Right atrium auricular region (tissue), 2 donors: ENCODE measurements at places on chromosomes 1 and 21.

GRCh38 chr1:43047135-43047534, 88.5 kb upstream of the SLC2A1 start:
- no peaks in the 10 kb centered on the region for H3K36me3 ChIP-seq
- H3K4me3 ChIP-seq, result no peak overlapping the region
- DNase-seq, result no peak
- no peaks in the 10 kb centered on the region for H3K4me1 ChIP-seq

DNA sequence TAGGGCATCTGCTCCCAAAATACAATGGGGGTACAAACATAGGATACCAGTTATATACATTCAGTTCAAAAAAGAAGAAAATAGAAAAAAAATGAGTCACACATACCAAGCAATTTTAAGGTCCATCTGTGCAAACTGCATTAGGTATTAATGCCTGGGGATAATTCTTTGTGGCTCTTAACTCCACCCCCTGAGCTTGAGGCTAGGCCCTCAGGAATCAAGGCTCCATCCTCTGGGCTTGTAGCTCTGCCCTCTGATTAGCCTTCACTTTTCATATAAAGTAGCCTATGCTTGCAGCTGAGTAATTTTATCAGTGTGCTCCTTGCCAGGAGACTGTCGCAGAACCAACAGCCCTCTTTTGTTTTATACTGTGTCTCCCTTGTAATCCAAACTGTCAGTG, 69.9 kb upstream of the BACE2 start:
- H3K36me3 ChIP-seq, result no peaks in the 10 kb centered on the region
- H3K27ac ChIP-seq, result no peak overlapping the region
- no peaks in the 10 kb centered on the region for H3K27me3 ChIP-seq
- no peaks in the 10 kb centered on the region for H3K4me1 ChIP-seq
- no peak overlapping the region for H3K4me3 ChIP-seq
- DNase-seq, result no peak

GRCh38 chr1:184020855-184021254, 16.7 kb downstream of the COLGALT2 start:
- no peaks in the 10 kb centered on the region for H3K36me3 ChIP-seq
- H3K27me3 ChIP-seq, result no peaks in the 10 kb centered on the region
- DNase-seq, result no peak
- H3K4me1 ChIP-seq, result peaks cover 24% of the 10 kb centered on the region
- H3K27ac ChIP-seq, result peak overlapping the region; percentile 34

GRCh38 chr1:116411784-116412479, 38.9 kb downstream of the ATP1A1 start:
- no peak overlapping the region for H3K4me3 ChIP-seq
- no peak overlapping the region for H3K27ac ChIP-seq
- no peak for DNase-seq
- peaks cover 17% of the 10 kb centered on the region for H3K4me1 ChIP-seq
- peaks cover 12% of the 10 kb centered on the region for H3K36me3 ChIP-seq

- H3K4me1 ChIP-seq, result no peaks in the 10 kb centered on the region
- DNase-seq, result no peak
- no peak overlapping the region for H3K4me3 ChIP-seq
- H3K27ac ChIP-seq, result no peak overlapping the region
- H3K36me3 ChIP-seq, result no peaks in the 10 kb centered on the region
These were observed 102.1 kb downstream of the SUSD4 start for GRCh38 chr1:223261914-223262313.

DNA sequence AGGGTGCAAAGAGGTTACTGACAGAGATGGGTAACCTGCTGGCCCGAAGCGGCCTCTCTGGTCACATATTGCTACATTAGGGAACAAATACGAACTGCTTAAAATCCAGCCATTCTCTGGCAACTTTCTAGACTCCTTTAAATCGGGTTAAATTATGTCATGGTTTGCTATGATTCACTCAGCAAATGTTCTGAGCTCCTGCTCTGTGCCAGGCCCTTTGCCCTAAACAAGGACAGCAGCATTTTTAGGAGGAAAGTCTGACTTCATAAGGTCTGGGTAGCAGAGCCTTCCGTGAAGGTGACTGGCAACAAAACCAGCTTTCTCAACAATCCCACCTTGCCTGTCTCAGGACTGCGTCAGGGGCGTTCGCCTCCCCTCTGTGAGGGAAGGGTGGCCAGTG, 15.4 kb downstream of the ZP4 start:
- no peaks in the 10 kb centered on the region for H3K36me3 ChIP-seq
- H3K4me3 ChIP-seq, result no peak overlapping the region
- no peaks in the 10 kb centered on the region for H3K4me1 ChIP-seq
- H3K27ac ChIP-seq, result no peak overlapping the region
- DNase-seq, result no peak

GRCh38 chr1:174800216-174800851, 199.4 kb upstream of the CACYBP start:
- no peak overlapping the region for H3K27ac ChIP-seq
- H3K4me1 ChIP-seq, result peaks cover 18% of the 10 kb centered on the region

- DNase-seq, result no peak
- no peak overlapping the region for H3K27ac ChIP-seq
- no peaks in the 10 kb centered on the region for H3K4me1 ChIP-seq
- no peaks in the 10 kb centered on the region for H3K27me3 ChIP-seq
- no peaks in the 10 kb centered on the region for H3K36me3 ChIP-seq
These were observed 23.7 kb downstream of the SPOCD1 start for GRCh38 chr1:31792116-31792515.

DNA sequence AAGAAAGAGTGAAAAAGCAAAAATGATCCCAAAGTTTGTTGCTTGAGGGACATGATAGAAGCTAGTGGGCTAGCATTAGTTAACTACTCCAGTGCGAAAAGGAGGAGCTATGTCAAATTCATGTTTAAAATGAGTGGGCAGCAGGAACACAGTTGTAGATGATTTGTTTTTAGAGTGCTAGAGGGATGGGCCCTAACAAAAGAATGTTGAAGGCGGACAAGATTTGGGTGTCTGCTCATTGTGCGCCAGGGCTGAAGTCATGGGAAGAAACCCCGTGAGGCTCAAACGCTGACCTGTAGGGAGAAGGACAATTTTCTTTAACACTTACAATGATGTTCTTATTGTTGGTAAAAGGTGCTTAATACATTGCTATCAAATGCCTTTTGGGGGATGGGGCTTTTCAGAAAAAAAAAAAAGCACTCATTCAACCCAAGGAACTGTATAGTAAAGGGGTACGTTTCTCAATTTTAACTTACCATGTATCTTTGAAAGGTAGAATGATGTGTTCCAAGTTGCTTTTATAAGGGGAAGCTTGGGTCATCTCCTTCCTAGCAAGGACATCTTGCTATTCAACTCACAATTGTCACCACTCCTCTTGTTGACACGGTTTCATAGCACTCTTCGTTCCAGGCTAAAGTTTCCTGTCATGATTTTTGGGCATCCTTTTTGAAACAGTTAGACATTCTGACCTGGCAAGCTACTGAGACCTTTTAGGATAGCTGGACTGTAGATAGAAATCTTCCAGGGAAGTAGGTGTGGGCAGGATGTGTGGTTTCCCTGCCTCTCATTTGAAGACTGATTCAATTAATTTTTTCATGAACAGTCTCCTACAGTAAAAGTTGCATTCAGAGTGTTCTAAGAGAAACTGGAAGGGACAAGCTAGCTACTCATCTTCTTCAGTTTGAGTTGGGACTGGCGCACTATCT, 53.0 kb upstream of the CNN3 start:
- no peak for DNase-seq
- H3K4me3 ChIP-seq, result no peak overlapping the region
- H3K27ac ChIP-seq, result peak overlapping the region; percentile 62
- H3K27me3 ChIP-seq, result no peaks in the 10 kb centered on the region
- peaks cover 28% of the 10 kb centered on the region for H3K4me1 ChIP-seq

GRCh38 chr1:236851871-236852270, 56.8 kb downstream of the MTR start:
- H3K27ac ChIP-seq, result no peak overlapping the region
- no peaks in the 10 kb centered on the region for H3K27me3 ChIP-seq

- peak; percentile 79 for DNase-seq
- peaks cover 10% of the 10 kb centered on the region for H3K36me3 ChIP-seq
- no peak overlapping the region for H3K4me3 ChIP-seq
- peaks cover 13% of the 10 kb centered on the region for H3K4me1 ChIP-seq
These were observed 23.5 kb downstream of the F11R start for GRCh38 chr1:160997323-160998038.
